ENCODE measurements at places on chromosomes 16 and 17.

DNA sequence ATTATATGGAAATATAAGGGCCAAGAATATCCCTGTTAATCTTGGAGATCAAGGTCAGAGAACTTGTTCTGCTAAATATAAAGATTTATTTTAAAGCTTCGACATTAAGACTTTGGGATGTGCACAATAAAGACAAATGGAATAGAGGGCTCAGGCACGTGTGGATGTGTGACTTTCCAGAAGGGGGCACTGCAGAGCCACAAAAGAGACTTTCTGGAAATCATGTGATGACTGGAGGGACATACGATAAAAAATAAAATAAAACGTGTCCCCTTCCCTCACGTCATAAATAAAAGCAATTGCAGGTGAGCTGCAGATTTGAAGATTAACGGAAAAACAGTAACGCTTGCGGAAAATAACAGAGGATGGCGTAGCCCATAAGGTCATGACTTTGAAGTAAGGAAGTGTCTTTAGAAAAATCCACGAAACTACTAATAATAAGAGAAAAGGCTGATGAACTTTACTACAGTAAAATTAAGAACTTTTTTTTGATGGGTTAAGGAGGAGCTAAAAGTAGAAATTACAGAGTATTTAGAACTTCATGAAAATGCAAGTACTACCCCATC, 9.4 kb upstream of the ENGASE start:
- peak; percentile 59 for DNase-seq

- DNase-seq: no peak
Observed at GRCh38 chr17:28563475-28563874, 7.8 kb downstream of the PIGS start.

GRCh38 chr16:71282943-71283342, 6.3 kb downstream of the CMTR2 start:
- DNase-seq: no peak

GRCh38 chr17:9115214-9116191, 94.2 kb downstream of the NTN1 start:
- DNase-seq: peak; percentile 23

GRCh38 chr17:31095236-31096105, 694 bp downstream of the NF1 start:
- peak; percentile 17 for DNase-seq

DNA sequence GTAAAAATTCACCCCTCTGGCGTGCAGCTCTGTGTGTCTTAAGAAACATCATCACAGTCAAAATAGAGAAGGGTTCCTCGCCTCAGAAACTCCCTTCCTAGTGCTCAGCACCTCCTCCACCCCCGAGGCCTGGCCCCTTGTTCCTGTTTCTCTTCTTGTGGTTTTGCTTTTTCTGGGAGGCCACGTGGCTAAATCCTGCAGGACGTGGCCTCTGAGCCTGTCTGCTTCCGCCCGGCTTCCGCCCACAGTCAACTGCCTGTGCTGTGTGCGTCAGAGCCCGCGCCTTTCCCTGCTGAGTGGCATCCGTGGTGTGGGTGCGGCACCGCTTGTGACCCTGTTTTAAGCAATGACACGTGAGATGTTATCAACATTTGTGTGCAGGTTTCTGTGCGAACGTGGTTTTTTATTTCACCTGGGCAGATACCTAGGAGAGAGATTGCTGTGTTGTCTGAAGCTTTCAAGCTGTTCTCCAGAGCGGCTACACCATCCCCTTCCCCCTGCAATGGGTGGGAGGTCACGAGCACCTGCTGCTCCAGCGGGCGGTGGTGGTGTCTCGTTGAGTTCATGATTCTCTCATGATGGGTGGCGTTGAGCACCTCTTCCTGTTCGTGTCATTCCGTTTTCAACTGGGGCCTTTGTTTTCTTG, 21.7 kb downstream of the ACSF3 start:
- peak; percentile 58 for DNase-seq

- no peak for DNase-seq
Observed at GRCh38 chr17:16342979-16343378, 10.3 kb downstream of the CENPV start.

DNA sequence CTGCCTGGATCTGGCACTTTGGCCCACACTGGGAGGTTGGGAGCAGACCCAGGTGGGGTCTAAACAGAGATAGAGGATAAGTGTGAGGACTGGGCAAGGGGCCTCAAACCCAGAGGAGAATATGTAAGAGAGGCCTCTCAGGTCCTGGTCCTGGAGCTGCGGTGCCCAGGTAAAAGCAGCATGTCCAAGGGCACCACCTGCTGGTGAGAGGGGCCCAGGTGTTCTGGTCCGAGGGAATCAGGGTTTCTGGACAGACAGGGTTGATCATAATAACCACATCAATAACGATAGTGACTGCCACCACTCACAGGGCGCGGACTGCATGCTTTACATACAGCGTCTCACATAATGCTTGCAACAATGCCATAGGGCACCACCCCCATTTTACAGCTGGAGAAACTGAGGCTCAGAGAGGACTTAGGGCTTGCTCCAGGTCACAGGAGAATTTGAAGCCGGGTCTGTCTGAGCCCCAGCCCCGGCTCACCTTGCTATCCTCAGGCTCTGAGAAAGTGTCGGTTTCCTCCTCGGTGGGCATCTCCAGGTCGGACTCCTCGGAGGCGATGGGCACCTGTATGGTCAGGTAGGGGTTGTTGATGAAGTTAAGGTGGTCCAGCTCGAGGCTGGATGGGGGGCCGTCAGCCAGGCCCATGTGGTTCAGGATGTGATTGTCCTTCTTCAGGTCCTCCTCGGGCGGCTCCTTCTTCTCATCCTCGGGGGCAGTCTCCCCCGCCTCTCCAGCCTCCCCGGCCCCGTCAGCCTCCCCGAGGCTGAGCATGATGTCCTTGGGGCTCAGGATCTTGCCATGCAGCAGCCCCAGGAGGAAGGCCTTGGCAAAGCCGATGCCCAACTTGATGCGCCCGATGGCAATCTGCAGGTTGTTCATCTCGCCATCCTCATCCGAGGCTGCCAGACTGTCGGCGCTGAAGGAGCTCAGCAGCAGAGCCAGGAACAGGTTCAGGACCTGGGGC, 19.1 kb upstream of the CD79B start:
- no peak for DNase-seq

GRCh38 chr16:5321930-5322329, 224.3 kb upstream of the EEF2KMT start:
- no peak for DNase-seq

GRCh38 chr17:46895171-46895570, 27.8 kb upstream of the GOSR2 start:
- no peak for DNase-seq

DNA sequence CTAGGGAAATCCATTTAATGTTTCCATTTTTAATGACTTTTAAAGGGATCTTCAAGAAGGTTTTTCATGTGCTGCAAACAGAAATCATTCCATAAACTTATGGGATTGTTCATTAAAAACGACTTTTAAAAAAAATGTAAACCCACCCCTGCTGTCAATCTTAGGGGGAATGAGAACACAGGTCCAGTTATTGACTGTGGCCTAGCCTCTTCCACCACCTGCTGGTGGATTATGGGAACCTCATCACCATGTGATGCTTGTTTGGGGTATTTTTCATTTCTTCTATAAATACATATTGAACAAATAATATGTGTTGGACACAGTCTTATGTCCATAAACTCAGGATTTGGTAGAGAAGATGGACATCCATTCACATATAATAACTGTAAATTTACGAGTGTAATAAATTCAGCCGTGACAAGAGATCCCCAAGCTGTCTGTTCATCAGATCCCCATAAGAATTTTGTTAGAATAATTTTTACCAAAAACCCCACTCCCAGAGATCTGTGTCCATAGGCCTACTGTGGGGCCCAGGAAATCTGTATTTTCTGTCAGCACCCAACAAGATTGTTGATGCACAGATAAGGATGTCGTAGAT, 42.0 kb upstream of the TMC5 start:
- DNase-seq: no peak

DNA sequence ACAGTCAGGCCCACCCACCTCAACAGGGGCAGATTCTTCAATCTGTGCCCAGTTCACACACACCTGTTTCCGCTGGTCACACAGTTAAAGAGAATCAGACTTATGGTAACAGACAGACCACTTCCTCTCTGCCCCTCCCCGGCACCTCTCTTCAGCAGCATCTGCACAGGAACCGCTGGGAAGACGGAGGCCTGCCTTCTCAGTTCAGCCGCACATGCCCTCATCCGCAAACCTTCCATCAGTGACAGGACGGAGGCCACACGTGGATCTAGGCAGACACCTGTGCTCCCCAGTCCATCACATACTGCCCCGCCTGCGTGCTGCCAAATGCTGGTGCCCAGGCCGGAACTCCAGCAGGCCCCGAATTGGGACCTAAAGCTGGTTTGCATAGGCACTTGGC, 10.3 kb downstream of the PHB1 start:
- DNase-seq: no peak

DNA sequence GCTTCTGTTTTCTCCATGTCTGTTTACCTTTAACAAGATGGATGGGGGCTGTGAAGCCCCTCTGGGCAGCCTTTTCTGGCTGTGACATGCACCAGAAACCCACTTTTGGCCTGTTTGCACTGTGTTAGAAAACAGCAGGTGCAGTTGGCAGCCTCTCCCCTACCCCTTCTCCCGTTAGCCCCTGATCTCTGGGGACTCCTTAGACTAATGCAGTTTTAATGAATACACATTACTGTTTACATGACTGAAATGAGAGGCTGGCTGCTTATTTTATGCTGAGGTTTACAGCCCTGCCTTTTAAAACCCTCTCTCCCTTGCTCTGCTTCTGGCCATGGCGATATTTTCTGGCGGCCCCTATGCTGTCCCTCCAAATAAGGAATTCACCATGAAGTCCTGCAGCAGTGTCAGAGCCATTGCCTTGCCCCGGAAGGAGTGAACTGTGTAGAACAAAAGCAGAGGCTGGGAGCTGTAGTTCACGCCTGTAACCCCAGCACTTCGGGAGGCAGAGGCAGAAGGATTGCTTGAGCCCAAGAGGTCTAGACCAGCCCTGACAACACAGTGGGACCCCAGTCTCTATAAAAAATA, 79.3 kb downstream of the PRKCB start:
- no peak for DNase-seq

- no peak for DNase-seq
Observed at GRCh38 chr17:77908501-77908900, 50.0 kb upstream of the TNRC6C start.

- no peak for DNase-seq
Observed at GRCh38 chr16:57876210-57876609, 73.9 kb upstream of the KIFC3 start.

GRCh38 chr17:7114875-7115614, 423 bp upstream of the ASGR2 start:
- no peak for DNase-seq

GRCh38 chr16:46836534-46837530, 5.9 kb upstream of the C16orf87 start:
- no peak for DNase-seq

DNA sequence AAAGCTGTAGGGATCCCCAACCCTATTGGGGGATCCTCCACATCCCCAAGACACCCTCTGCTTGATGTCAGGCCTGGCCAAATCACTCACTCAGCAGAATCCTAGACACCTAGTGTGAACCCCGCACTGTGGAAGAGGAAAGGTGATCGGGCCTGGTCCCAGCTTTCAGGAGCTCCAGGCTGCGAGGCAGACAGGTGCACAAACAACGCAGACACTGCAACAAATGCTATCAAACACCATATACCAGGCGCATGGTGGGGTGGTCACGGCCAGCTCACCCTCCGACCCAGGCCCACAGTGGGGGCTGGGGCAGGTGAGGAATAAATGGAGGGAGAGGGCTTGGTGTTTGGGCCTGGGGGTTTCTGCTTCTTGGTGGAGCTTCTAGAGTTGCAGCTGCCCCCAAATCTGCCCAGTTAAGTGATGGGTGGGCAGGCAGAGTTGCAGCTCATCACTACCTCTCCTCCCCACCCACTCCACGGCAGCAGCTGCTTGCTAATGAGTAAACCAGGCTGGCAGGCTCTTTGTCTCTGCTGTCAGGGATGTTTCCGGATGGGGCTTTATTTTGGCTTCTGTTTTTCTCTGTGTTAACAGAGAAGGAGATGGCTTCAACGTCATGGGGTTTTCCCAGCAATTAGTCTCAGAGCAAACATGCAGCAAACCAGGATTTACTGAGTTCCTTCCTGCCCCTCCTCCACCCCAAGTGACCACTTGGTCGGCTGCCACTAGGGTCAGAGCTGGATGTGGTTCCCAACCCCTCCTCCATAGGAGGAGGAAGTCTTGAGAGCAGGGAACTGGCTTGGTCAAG, 46.6 kb downstream of the PECAM1 start:
- no peak for DNase-seq

DNA sequence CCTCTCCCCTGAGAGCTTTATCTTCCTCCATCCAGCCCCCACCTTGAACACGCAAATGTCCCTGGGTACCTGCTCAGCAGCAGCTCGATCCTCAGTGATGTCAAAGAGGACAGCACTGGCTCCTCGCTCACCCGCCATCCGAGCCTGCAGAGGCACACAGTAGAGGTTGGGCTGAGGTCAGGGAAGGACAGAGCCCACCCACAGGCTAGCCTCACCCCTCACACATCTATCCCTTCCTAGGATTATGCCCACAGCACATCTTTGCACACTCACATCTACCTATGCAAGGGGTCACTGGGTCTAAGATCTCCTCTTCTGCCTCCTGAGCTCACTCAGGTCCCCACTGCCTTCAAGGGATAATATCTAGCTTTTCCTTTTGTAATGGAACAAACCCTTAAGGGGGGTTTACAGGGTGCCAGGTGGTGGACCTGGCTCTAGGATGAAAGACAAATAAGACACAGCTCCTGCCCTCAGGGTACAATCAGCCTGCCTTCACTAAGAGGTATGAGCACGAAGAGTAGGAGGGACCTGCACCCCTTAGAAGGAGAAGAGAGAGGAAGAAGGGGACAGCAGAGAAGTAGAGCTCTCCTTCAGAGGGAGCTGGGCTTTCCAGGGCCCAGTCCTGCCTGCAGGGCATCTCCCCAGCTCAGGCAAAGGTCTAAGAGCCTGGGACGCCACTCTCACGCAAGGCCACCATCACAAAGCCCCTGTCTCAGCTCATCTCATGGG, 11.6 kb upstream of the SUPT4H1 start:
- DNase-seq: no peak

DNA sequence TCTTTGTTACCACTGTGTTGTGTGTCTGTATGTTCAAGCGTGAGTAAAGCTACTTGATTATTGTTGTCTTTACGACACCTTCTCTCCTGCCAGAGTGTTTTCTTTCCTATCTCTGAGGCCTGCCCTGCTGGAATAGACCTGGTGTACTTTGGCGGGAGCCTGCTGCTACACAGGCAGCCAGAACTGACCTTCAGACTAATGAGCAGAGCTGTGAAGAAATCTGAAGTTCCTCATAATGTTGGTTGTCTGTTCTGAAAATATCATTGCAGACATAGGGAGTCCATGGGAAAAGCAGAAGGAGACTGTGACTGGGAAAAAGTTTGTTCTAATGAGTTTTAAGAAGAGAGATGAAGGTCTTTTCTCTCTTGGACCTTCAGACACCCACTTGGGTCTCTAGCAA, 9.8 kb downstream of the RHOT1 start:
- no peak for DNase-seq

DNA sequence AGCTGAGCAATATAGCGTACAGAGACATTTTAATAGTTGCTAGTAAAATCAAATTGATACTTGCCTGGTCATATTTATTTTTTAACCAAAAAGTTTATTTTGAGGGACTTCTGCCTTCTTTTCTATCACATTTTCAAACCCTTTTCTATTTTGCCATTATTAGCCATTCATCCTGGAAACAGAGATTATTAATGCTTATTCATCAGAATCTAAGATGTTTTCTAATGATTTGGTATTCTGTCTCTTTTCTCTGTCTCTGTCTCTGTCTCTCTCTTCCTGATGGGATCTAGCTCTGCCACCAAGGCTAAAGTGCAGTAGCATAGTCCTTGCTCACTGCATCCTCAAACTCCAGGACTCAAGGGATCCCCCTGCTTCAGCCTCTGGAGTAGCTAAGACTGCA, 871.3 kb upstream of the CDH8 start:
- DNase-seq: no peak
